ENCODE measurements at places on chromosomes 6 and 20. TPM values are rescaled to one million over a fixed set of nuclear protein-coding genes. Genes with fewer than 3 reads are reported as not detected.

Gene ME1
- 4.5 TPM for total RNA-seq

Gene RAET1E
- not detected for total RNA-seq

Gene PSORS1C2
- total RNA-seq: not detected

Gene PPP1R3G
- total RNA-seq: 0.24 TPM

Gene C6orf141
- 2.5 TPM for total RNA-seq

Gene SLA2
- total RNA-seq: not detected

Gene HTR1E
- not detected for total RNA-seq

Gene PTCHD4
- total RNA-seq: 0.59 TPM

Gene ZNF341
- total RNA-seq: 1.3 TPM

Gene LAMP5
- total RNA-seq: 0.35 TPM

Gene GINS1
- total RNA-seq: 0.32 TPM

Gene SYNJ2
- 17.1 TPM for total RNA-seq

Gene HRH3
- not detected for total RNA-seq

Gene NHLRC1
- total RNA-seq: 1.2 TPM

Gene GUCA1A
- not detected for total RNA-seq

Gene FAM209B
- total RNA-seq: 0.28 TPM

Gene KIAA0408
- total RNA-seq: 0.31 TPM

Gene ATG5
- 9.9 TPM for total RNA-seq

Gene RNF217
- 8.0 TPM for total RNA-seq

Gene OVOL2
- 7.9 TPM for total RNA-seq

Gene TRAPPC3L
- total RNA-seq: not detected

Gene PMEPA1
- 32.6 TPM for total RNA-seq

Gene ADISSP
- total RNA-seq: 10.7 TPM

Gene CCDC170
- total RNA-seq: not detected

Gene CST9
- total RNA-seq: not detected

Gene KIAA1755
- total RNA-seq: 0.56 TPM

Gene GATA5
- 0.34 TPM for total RNA-seq

Gene RIPOR3
- total RNA-seq: 0.98 TPM

Gene PAX1
- not detected for total RNA-seq

Gene BTN1A1
- total RNA-seq: not detected

Gene BFSP1
- total RNA-seq: 1.8 TPM

Gene PAK5
- total RNA-seq: 1.0 TPM

All from pancreas (tissue), 10 donors.